ENCODE measurements at places on chromosomes 6 and 20. TPM values are rescaled to one million over a fixed set of nuclear protein-coding genes. Genes with fewer than 3 reads are reported as not detected.
A peak's percentile ranks its signal among the peaks of the same experiment; 100 is the strongest.

DNA sequence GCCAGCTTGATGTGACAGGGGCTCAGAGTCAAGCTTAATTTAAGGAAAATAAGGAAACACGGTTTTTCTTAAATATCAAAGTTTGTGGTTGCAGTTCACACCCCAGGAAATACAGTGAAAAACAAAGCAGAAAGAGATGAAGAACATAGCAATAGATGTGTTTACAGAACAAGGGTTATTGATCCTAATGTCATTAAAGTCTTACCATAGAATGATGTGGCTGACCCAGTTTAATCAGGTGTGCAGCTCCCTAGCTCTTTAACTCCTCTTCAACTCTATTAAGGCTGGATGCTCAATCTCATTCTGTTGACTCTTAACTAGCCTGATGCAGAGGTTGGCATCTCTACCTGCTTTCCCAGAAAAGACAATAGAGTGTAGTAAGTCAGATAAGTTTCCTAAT lies 7.5 kb upstream of the GTF3C6 start:
- no peak for DNase-seq
- H3K36me3 ChIP-seq = no peaks in the 10 kb centered on the region
- H3K4me1 ChIP-seq = no peaks in the 10 kb centered on the region
- H3K4me3 ChIP-seq = no peak overlapping the region

DNA sequence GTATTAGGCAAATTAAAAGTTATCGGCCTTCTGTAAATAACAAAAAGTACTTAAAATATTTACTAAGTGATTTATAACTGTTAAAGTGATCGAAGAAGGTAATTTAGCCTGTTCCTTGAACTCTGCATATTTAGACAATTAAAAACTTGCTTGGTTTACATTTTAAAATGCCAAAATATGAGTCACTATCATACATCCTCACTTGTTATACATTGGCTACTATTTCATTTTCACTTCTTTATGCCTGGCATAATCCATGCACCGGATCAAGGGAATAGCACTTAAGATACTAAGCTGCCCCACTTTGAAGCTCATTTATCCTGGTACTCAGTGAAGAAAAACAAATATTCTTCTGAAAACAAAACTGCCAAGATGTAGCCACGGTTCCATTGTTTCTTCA lies 344.6 kb downstream of the UBE3D start:
- H3K27me3 ChIP-seq = no peaks in the 10 kb centered on the region
- H3K36me3 ChIP-seq = no peaks in the 10 kb centered on the region
- no peak for DNase-seq
- H3K4me1 ChIP-seq = no peaks in the 10 kb centered on the region
- H3K27ac ChIP-seq = no peak overlapping the region

DNA sequence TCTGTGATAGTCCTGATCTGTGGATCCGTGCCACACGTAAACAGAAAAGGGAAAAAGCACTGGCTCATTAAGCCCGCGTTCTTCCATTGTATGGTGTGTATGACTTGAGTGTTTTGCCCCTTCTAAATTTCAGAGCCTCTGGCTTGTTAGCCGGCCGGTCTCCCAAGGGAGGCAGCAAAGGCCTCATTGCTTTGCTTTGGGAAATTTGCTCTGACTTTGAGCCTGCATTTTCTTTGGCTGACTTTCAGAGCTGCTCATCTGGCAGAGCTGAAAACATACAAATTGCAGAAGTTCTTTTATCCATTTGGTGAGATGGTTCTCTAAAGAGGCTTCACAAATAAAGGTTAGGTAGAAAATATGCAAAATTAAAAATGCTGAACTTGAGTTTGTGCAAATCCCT lies 123.0 kb downstream of the UTRN start:
- no peak overlapping the region for H3K27ac ChIP-seq
- no peaks in the 10 kb centered on the region for H3K36me3 ChIP-seq
- DNase-seq = peak; percentile 44
- peaks cover 20% of the 10 kb centered on the region for H3K4me1 ChIP-seq
- H3K27me3 ChIP-seq = no peaks in the 10 kb centered on the region

The C20orf144 gene
- polyA plus RNA-seq = 0.05 TPM

DNA sequence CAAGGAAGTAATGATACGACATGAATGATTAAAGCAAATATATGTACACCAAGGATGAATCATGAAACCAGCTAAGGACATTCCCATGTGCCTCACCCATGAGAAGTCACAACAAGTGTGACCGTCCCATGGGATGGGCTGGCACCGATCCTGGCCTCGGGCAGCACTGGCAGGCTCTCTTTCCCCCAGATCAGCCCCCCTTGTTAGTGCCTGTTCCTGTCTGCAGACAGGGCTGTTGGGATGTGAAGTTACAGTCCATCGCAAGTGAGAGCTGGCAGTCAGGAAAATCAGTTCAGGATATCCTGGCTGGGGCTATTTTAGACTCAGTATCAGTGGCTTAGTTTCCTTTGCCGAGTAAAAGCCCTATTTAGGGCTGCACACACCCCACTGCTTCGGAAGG lies 129.2 kb upstream of the SNX9 start:
- H3K27ac ChIP-seq = no peak overlapping the region
- H3K27me3 ChIP-seq = peaks cover 5% of the 10 kb centered on the region
- no peak overlapping the region for H3K4me3 ChIP-seq
- no peaks in the 10 kb centered on the region for H3K36me3 ChIP-seq

The GRM1 gene
- 0.04 TPM for polyA plus RNA-seq

The HCK gene
- polyA plus RNA-seq = 304 TPM

The SNTA1 gene
- 8.6 TPM for polyA plus RNA-seq

The SAMD5 gene
- polyA plus RNA-seq = 4.1 TPM

The MICB gene
- 10.2 TPM for polyA plus RNA-seq

The SENP6 gene
- polyA plus RNA-seq = 28.0 TPM

The TBXT gene
- not detected for polyA plus RNA-seq

- no peaks in the 10 kb centered on the region for H3K27me3 ChIP-seq
- no peaks in the 10 kb centered on the region for H3K4me1 ChIP-seq
- no peak overlapping the region for H3K4me3 ChIP-seq
- no peak overlapping the region for H3K27ac ChIP-seq
Observed at GRCh38 chr20:12718619-12719018, 290.2 kb upstream of the SPTLC3 start.

GRCh38 chr6:35049900-35050756 lies 91.0 kb downstream of the TCP11 start:
- DNase-seq = peak; percentile 94
- no peaks in the 10 kb centered on the region for H3K27me3 ChIP-seq
- peak overlapping the region; percentile 80 for H3K27ac ChIP-seq
- H3K4me3 ChIP-seq = no peak overlapping the region

GRCh38 chr20:24406251-24406650 lies 63.2 kb upstream of the SYNDIG1 start:
- no peak overlapping the region for H3K27ac ChIP-seq
- H3K4me3 ChIP-seq = no peak overlapping the region
- H3K36me3 ChIP-seq = no peaks in the 10 kb centered on the region
- no peaks in the 10 kb centered on the region for H3K4me1 ChIP-seq
- no peaks in the 10 kb centered on the region for H3K27me3 ChIP-seq
- no peak for DNase-seq

DNA sequence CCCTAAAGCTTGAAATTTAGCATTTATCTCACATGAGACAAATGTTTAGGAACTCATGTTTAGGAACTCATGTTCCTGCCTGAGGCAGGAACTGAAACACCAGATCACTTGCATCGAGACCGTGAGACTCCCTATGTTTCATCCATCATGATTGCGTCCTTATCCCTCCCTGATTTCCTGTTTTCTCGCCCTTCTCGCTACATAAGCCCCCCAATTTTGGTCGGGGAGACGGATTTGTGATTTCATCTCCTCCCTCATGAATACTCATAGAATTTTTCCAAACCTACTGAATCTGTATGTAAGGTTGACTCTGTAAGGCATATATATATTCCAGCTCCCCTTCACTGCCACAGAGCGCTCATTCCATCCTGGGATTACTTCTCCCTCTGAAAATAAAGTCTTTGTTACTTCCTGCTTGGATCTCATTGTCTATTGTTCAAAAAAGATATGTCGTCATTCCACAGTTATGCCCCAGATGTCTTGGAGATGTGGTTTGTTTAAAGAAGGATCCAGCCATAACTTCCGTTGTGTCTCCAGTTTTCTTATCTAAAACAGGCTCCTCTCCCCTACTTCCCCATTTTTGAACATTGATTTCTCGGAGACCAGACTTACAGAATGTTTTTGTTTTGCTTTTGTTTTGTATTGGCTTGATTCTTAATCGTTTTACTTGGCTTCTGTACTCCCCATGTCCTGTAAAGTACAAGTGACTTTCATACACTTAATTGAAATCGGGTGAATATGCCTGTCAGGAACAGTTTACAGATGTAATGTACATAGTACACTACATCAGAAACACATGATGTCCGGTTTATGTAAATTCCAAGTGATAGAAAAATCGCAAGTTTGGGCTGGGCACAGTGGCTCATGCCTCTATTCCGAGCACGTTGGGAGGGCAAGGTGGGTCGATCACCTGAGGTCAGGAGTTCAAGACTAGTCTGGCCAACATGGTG lies 118.7 kb downstream of the HFE start:
- H3K27me3 ChIP-seq = no peaks in the 10 kb centered on the region
- H3K36me3 ChIP-seq = no peaks in the 10 kb centered on the region
- peak overlapping the region; percentile 28 for H3K4me3 ChIP-seq
- peak; percentile 90 for DNase-seq
- H3K27ac ChIP-seq = peak overlapping the region; percentile 95

- H3K4me3 ChIP-seq = no peak overlapping the region
- no peaks in the 10 kb centered on the region for H3K36me3 ChIP-seq
- H3K27me3 ChIP-seq = no peaks in the 10 kb centered on the region
- no peak overlapping the region for H3K27ac ChIP-seq
- no peaks in the 10 kb centered on the region for H3K4me1 ChIP-seq
Observed at GRCh38 chr20:5181958-5182357, 55.1 kb downstream of the CDS2 start.

The BPI gene
- 0.31 TPM for polyA plus RNA-seq

The OOEP gene
- 0.16 TPM for polyA plus RNA-seq

- no peaks in the 10 kb centered on the region for H3K36me3 ChIP-seq
- H3K4me1 ChIP-seq = peaks cover 44% of the 10 kb centered on the region
- no peak for DNase-seq
- no peak overlapping the region for H3K27ac ChIP-seq
Observed at GRCh38 chr6:1322696-1323219, 10.9 kb downstream of the FOXQ1 start.

DNA sequence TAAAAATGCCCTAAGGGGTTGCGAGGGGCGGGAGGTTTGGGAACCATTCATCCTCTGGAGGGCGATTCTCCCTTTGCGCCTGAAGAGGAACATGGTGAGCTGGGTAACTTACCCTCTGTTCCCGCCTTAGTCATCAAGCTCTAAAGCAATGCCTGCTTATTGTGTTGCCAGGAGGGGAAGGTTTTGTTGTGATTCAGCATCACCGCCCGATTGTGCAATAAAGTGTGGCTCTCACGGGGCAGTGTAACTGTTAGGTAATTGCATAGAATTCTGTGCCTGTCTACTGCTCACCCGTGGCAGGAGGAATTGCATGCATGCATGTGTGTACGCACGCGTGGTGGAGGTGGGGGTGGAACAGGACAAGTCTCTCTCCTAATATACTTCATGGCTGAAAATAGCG lies 95.5 kb upstream of the AGPAT4 start:
- DNase-seq = no peak
- no peak overlapping the region for H3K4me3 ChIP-seq
- peaks cover 3% of the 10 kb centered on the region for H3K27me3 ChIP-seq
- no peaks in the 10 kb centered on the region for H3K36me3 ChIP-seq

The MRPS18A gene
- polyA plus RNA-seq = 39.2 TPM
